ENCODE measurements at places on chromosomes 5 and 9. TPM values are rescaled to one million over a fixed set of nuclear protein-coding genes. Genes with fewer than 3 reads are reported as not detected.

ENTPD8 gene
- total RNA-seq: 48.3 TPM

MARVELD2 gene
- 51.0 TPM for total RNA-seq

GKAP1 gene
- 3.7 TPM for total RNA-seq

TERT gene
- total RNA-seq: 13.7 TPM

COL15A1 gene
- 16.0 TPM for total RNA-seq

OBP2B gene
- not detected for total RNA-seq

MZB1 gene
- total RNA-seq: 13.2 TPM

GHR gene
- 6.8 TPM for total RNA-seq

SEMA5A gene
- 23.3 TPM for total RNA-seq

DNA sequence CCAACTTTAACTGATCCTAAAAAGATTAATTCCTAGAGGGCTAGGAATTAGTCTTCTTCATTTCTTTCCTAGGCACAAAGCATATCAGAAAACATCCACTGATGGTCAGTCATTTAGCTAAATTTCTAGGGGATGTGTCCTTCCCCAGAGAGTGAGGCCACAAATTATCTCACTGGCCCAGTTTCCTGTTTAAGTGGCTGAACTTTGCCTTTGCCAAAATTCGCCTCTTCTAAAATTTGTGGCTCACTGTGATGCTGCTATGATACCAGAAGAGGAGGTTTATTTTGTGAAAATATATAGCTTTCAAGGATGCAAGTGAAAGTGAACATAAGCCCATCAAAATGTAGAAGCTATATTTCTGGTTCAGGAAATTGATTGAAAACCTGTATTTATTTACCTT, 98.1 kb upstream of the FER start:
- H3K4me1 ChIP-seq: no peaks in the 10 kb centered on the region
- H3K4me3 ChIP-seq: no peak overlapping the region
- no peak for DNase-seq
- no peaks in the 10 kb centered on the region for H3K27me3 ChIP-seq
- H3K36me3 ChIP-seq: no peaks in the 10 kb centered on the region

DNA sequence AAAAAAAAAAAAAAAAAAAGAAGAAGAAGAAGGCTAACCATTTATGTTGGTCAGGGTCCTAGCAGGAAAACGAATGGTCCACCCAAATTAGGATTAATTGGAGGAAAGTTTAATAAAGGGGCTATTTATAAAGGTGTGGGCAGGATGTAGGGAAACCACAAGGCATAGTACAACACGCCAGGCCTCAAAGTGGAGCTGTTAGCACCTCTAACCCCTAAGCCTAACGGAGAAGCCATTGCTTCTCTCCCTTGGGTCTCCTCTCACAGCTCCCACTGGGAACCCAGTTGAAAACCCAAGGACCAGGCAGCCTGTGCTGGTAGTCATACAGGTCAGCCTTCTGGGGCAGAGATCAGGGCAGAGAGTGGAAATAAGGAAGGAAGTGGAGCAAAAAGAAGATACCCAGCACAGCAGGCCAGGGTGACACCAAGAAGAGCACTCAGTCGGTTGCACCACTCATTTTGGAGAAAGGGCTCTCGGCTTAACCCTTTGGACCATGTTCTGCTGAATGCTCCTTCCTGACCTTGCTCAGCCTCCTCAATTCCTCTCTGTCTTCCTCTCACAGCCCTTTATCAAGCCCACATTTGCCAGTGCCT, 8.8 kb upstream of the GLIPR2 start:
- no peaks in the 10 kb centered on the region for H3K27me3 ChIP-seq
- no peak overlapping the region for H3K4me3 ChIP-seq
- peak overlapping the region; percentile 68 for H3K27ac ChIP-seq
- H3K36me3 ChIP-seq: no peaks in the 10 kb centered on the region

GRCh38 chr9:93028448-93029006, 30.0 kb upstream of the SUSD3 start:
- DNase-seq: no peak
- H3K27me3 ChIP-seq: no peaks in the 10 kb centered on the region
- no peaks in the 10 kb centered on the region for H3K36me3 ChIP-seq

GRCh38 chr5:180118391-180118791, 46.8 kb upstream of the RNF130 start:
- no peaks in the 10 kb centered on the region for H3K4me1 ChIP-seq
- no peaks in the 10 kb centered on the region for H3K27me3 ChIP-seq
- H3K36me3 ChIP-seq: no peaks in the 10 kb centered on the region

DNA sequence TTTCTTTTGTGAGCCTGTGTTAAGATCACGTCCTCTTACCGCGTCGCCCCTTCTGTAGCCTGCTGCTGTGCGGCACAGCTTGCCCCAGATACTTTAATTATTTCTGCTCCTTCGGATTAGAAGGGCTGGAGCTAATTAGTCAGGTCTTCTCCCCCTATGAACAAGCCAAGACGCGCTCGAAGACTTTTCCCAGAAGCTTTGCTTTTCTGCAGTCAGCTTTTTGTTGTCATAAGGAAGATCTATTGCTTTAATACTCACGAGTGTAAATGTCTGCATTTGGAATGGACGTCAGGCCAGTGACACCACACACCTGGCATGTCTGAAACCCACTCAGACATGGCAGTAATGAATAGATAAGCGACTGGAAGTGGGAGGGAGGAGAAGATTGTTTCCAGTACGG, 37.0 kb downstream of the PRUNE2 start:
- DNase-seq: no peak
- H3K4me3 ChIP-seq: no peak overlapping the region
- H3K36me3 ChIP-seq: no peaks in the 10 kb centered on the region
- H3K27me3 ChIP-seq: no peaks in the 10 kb centered on the region
- H3K4me1 ChIP-seq: no peaks in the 10 kb centered on the region

- no peaks in the 10 kb centered on the region for H3K4me1 ChIP-seq
- H3K27me3 ChIP-seq: no peaks in the 10 kb centered on the region
- no peaks in the 10 kb centered on the region for H3K36me3 ChIP-seq
- DNase-seq: no peak
- H3K27ac ChIP-seq: no peak overlapping the region
- no peak overlapping the region for H3K4me3 ChIP-seq
These were observed 241.6 kb downstream of the KIAA0825 start for GRCh38 chr5:94376672-94377345.

DNA sequence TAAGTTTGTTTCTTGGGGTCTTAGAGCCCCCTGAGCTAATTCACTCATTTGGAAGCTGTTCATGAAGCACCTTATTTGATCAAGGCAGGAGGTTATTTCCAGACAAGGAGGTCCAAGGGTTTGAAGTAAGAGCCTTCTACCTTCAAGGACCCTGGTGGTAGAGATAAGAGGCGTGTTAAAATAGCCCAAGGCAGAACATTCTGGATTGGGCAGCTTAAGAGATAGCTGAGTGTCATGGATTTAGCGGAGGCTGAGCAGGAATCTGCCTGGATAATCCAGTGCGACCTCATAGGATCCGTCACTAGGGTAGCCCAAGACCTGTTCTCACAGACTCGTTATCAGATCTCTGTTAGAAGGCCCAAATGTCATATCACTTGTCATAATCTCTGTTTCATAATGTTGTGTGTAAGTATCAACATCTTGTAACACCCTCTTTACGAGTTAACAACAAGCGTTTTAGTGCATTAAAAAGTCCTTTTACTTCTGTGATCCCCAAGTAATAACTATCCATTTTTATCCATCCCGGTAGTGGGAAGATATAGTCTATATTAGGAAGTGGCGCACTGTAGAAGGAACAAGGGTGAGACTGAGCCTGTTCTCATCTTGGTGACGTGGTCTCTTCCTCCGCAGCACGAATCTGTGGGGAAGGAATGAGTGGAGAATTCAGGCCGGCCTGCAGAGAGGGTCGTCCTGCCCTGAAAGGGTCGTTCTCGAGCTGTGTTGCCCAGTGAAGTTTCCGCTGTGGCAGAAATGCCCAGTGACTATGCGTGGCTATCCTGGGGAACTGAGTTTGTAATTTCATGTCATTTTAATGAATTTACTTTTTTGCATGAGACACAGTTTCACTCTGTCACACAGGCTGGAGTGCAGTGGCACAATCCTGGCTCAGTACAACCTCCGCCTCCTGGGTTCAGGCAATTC, 28.8 kb downstream of the SLC25A25 start:
- DNase-seq: no peak
- H3K27me3 ChIP-seq: no peaks in the 10 kb centered on the region
- H3K27ac ChIP-seq: peak overlapping the region; percentile 87

DNA sequence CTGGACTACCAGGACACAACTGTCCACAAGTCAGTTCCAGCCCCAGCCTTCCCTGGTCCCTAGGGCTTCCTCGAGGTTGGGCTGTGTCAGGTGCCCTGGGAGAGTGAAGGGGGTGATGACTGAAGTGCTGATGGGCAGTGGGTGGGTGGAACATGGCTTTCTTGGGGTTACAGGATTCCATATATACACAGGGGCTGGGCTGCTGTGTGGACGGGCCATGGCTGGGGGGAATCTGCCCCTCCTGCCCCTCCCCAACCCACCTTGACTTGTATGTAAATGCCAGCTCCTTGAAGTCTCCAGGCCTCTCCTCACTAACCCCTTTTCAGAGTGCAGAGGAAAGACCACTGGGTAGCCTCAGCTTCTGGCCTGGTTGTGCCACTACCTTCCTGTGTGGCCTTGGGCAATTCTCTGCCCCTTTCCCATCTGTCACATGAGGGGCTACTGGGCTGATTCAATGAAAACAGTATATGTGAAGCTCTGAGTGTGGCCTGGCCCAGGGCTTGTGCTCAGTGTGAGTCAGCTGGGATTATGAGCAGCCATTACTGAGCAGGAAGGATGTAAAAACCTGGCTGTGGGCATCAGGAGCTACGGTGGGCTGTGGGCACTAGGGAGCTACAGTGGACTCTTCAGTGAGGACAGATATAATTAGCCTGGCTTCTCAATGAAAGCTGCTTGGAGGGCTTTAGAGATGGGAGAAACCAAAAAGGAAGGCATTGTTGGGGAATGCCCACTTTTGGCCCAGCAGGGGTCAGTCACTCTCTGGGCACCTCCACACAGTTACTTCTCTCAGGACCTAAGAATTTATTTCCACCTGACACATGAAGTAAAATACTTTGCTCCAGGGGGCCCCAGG, 23.3 kb downstream of the PITX1 start:
- H3K36me3 ChIP-seq: no peaks in the 10 kb centered on the region
- H3K27me3 ChIP-seq: no peaks in the 10 kb centered on the region
- no peak overlapping the region for H3K27ac ChIP-seq
- H3K4me3 ChIP-seq: no peak overlapping the region

- H3K36me3 ChIP-seq: peaks cover 5% of the 10 kb centered on the region
- DNase-seq: no peak
- H3K4me3 ChIP-seq: no peak overlapping the region
These were observed 9.2 kb downstream of the UCK1 start for GRCh38 chr9:131521822-131522221.

DNA sequence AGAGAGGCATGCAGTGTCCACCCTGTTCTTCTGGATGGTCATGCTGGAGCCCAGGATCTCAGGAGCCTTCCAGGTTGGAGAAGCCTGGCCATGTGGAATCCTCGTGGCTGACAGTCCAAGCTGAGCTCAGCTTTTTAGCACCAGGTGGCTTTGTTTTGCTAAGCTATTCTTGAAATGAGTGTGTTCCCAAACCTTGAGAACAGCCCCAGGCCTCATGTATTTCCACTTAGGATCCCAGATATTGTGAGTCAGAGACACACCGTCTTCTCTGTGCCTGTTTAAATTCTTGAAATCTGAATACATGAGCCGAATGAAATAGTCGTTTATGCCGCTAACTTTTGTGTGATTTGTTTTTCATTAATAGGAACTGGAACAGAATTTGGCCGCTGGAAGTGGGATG, 61.2 kb downstream of the IRX2 start:
- no peaks in the 10 kb centered on the region for H3K36me3 ChIP-seq
- H3K27me3 ChIP-seq: no peaks in the 10 kb centered on the region
- H3K4me3 ChIP-seq: no peak overlapping the region

DNA sequence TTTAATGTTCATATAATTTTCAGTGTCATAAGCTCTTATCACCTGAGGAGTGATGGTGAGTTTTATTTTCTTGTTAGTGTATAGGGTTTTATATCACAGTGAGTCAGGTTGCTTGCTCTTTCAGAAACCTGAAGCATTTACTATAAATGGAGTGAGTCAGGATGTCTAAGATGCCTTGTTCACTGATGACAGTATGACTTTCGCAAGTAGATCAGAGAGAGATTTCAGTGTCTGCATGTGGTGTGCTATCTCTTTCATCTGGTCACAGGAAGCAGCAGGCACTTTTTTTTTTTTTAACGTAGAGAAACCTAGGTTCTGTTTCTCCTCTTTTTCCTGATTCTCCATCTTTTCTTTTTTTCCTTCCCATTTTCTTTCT, 237.1 kb downstream of the DMRTA1 start:
- no peaks in the 10 kb centered on the region for H3K4me1 ChIP-seq
- H3K27me3 ChIP-seq: no peaks in the 10 kb centered on the region
- H3K4me3 ChIP-seq: no peak overlapping the region
- H3K36me3 ChIP-seq: no peaks in the 10 kb centered on the region

- H3K4me3 ChIP-seq: no peak overlapping the region
- DNase-seq: no peak
- H3K27ac ChIP-seq: no peak overlapping the region
- no peaks in the 10 kb centered on the region for H3K4me1 ChIP-seq
- H3K27me3 ChIP-seq: no peaks in the 10 kb centered on the region
These were observed 47.3 kb downstream of the RCL1 start for GRCh38 chr9:4840018-4840417.

DNA sequence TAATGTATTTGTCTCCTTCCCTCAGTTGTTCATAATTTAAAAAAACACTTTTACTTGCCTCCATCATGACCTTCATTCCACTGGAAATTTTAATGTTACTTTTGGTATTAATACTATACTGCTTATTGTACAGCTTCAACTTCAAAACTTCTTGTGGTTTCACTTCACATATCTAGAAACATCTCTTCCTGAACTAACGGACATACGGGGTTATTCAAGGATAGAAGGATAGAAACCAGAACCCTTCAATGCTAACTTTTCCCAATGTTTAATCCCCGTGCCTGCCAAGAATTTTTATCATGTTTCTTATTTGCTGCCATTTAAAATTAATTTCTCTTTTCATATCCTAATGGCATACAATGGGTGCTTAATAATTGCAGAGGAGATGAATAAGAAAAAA, 36.3 kb upstream of the SETD9 start:
- no peak overlapping the region for H3K27ac ChIP-seq
- no peaks in the 10 kb centered on the region for H3K36me3 ChIP-seq
- no peaks in the 10 kb centered on the region for H3K4me1 ChIP-seq
- no peak overlapping the region for H3K4me3 ChIP-seq
- no peak for DNase-seq
- H3K27me3 ChIP-seq: no peaks in the 10 kb centered on the region

- H3K4me3 ChIP-seq: no peak overlapping the region
- H3K4me1 ChIP-seq: peaks cover 3% of the 10 kb centered on the region
- DNase-seq: no peak
- H3K27me3 ChIP-seq: no peaks in the 10 kb centered on the region
These were observed 9.1 kb upstream of the DPM2 start for GRCh38 chr9:127946728-127947127.

DNA sequence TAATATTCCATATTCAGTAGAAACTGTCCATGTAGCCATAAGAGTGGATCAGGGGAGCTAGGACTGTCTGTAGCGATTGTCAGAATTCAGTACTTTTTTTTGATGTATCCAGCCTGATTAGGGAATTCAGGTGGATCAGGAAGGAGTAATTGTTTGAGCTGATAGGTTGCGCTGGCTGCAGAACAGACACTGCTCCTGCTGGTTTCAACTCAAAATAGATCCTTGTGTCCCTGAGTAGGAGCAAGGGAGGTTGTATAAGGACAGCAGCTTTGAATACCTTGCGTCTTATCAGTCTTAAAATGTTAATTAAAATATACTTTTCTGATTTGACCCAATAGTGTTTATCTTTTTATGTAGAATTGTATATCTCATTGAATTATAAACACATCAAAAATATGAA, 229.6 kb downstream of the KDM4C start:
- no peak for DNase-seq
- no peak overlapping the region for H3K4me3 ChIP-seq
- H3K36me3 ChIP-seq: no peaks in the 10 kb centered on the region
- no peaks in the 10 kb centered on the region for H3K27me3 ChIP-seq
- no peaks in the 10 kb centered on the region for H3K4me1 ChIP-seq

- no peak overlapping the region for H3K27ac ChIP-seq
- DNase-seq: no peak
- H3K4me3 ChIP-seq: no peak overlapping the region
These were observed 50.4 kb downstream of the CERT1 start for GRCh38 chr5:75460942-75461610.

Measured in colonic mucosa (tissue), 4 donors.